ENCODE measurements at places on chromosomes 2 and 18.

GRCh38 chr2:7102826-7103225, 185.6 kb downstream of the RNF144A start:
- DNase-seq, result no peak

DNA sequence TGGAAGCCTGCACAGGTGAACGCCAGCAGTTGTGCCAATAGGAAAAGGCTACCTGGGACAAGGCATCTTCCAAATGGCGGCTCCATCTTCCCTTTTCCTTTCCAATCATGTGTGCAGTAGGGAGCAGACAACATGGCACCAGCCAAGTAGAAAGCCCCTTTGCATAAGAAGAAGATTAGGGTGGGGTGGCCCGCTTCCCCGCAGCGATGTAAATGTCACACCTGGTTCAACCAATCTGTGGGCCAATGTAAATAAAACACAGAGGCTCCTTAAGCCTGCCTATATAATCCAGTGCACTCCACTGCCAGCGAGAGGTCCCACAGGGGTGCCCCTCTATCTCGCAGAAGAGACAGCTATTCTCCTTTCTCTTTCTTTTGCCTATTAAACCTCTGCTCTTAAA, 468.4 kb upstream of the CRIM1 start:
- DNase-seq, result no peak

DNA sequence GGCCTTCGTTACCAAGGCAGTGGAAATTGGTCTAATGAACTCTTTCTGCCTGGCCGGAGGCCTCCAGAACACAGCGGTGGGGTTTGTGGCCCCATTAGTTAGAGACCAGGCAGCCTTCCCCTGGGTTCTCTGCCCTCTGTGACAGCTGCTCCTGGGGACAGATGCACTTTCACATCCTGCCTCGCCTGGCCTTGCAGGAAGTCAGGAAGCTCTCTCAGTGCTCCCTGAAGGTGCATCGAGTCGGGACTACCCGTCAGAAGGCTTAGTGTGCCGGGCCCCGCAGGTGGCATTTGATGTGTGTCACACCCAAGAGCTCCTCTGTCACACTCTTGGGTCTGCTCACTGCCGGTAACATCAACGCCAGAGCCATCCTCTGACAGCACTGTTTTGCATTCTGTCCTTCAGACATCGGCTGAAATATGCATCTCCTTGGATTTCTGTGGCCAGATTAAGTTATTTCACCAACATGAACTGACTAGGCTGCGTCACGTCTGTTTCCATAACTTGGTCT, 158.3 kb downstream of the LDLRAD4 start:
- DNase-seq, result no peak

- no peak for DNase-seq
Observed at GRCh38 chr18:59041819-59042815, 97.6 kb upstream of the SEC11C start.

GRCh38 chr18:63878343-63878742, 9.2 kb upstream of the SERPINB2 start:
- peak; percentile 65 for DNase-seq

DNA sequence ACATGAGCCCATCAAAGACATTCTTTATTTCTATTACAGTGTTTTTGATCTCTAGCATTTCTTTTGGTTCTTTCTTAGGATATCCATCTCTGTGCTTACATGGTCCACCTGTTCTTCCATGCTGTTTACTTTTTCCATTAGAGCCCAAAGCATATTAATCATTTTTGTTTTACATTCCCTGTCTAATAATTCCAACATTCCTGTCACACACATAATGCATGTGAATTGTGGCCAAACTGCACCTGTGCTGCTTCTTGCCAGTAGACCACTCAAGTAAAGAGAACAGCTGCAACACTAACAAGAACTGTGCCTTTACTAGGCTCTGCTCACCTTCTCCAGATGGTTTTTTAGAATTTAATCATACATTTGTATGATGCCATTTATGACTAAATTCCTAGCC, 103.0 kb downstream of the PTH2R start:
- DNase-seq, result no peak

GRCh38 chr2:61357681-61358080, 113.2 kb downstream of the USP34 start:
- DNase-seq, result no peak

DNA sequence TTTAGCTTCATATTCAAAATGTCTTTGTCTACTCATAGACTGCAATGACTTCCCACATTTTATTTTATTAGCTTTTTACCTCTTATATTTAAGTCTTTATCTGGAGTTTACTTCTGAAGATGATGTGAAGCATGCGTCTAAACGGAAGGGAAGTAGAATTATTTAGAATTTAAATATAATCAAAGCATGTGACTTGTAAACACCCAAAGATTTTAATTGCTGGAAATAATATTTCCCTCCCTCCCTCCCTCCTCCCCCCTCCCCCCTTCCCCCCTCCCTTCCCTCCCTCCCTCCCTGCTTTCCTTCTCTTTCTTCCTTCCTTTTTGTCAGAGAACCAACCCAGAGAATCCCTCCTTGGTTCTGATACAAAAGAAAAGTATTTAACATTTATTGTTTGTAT, 2.1 kb upstream of the LANCL1 start:
- no peak for DNase-seq

GRCh38 chr2:168853471-168853870, 36.8 kb downstream of the SPC25 start:
- peak; percentile 56 for DNase-seq

- DNase-seq, result no peak
Observed at GRCh38 chr2:60780721-60781120, 24.7 kb downstream of the PAPOLG start.

DNA sequence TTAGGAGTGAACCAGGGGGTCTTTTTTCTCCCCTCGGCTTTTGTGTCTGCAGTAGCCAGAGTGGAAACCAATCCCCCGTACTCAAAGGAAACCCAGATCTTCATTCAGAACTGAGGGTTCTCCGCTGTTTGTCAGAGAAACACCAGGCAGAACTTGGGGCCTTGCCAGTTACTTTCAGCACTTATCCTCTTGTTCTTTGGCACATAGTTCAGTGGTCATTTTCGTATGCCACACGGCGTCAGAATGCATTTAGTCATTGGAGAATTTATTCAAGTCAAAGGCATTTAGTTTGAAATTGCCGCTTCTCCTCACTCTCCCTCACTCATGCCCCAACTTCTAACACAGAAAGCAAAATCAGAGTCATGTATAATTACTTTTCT, 102.9 kb downstream of the CABLES1 start:
- DNase-seq, result no peak

DNA sequence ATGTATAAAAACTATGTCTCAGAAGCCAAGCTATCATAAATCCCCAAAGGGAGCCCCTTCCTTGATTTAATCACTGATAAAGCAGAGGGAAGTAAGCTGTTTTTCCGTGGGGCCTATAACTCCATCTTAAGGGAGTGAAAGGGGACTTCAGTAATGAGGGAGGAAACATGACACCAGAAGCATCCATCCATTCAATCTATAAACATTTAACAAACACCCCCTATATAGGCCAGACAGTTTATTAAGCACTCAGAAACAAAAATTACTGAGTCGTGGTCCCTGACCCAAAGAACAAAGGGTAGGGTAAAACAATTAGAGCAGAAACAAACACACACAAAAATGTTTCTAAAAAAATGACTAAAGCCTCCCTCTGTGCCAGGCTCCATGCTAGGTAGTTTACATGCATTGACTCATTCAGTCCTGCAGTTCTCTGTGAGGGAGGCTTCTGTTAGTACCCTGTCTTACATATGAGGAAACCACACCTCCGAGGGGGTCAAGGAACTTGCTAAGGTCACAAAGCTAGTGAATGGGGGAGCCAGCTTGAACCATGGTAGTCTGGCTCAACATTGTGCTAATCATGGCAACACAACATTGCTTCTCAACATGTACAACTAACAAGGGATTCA, 472.1 kb downstream of the CDH2 start:
- DNase-seq, result no peak

- no peak for DNase-seq
Observed at GRCh38 chr2:170313347-170313991, 135.5 kb downstream of the MYO3B start.

DNA sequence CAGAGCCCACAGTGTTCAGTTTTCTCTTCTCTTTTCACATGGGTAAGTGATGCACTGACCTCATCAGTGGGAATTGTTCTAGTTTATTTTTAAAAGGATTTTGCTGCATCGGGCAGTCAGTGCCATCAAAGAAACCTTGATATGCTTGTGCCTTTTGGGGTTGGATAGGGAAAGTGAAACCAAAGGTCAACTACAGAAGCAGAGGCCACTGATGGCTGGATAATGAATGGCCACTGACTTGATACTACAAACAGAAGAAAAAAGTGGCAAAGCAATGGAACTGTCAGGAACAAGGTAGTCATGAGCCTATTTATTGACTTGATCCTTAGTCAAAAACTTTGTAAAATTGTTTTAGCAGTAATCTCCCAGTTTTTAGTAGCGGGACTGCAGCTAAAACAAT, 636.3 kb upstream of the ZEB2 start:
- DNase-seq, result no peak

DNA sequence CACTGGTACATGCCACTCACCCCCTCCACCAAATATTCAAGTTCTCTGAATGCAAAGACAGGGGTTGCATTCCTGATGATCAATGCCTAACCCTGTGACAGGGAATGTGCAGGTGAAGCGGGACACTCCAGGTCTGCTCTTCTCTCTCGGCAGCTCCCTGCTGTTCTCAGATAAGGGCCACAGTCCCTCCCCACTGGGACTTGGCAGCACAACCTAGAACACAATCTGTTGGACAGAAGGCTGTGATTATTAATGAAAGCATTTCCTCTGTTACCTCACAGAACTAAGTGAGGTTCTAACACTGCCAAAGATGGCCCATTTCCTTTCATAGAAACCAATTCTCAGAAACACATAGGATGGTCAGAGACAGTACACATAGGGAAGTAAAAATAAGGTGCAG, 42.7 kb downstream of the VSNL1 start:
- no peak for DNase-seq

DNA sequence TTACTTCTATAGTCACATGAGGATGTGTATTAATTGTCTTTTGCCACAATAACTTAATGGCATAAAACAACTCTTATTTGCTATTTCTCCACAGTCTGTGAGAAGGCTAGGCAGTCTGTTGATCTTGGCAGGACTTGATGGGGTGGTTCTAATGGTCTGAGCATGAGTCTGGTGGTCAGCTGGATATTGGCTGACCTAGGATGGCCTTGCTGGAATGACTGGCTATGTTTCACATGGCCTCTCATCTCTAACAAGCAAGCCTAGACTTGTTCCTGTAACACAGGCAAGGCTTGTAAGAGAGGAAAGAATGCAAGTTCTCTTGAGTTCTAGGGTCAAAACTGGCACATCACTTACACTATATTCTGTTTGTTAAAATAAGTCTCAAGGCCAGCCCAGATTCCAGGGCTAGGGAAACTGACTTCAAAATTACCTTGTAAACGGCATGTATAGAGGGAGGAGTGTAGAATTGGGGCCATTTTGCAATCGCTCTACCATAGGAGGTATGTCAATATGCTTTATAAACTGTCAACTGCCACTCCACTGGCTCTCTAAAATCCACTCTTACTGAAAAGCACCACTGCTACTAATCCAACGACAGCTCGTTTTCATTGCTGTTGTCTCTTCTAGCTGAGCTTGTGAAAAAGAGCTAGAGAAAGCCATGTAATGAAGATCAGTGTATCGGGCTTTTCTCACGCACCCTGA, 325.0 kb upstream of the PKDCC start:
- peak; percentile 46 for DNase-seq

GRCh38 chr2:156526950-156527636, 90.9 kb downstream of the GPD2 start:
- DNase-seq, result no peak

DNA sequence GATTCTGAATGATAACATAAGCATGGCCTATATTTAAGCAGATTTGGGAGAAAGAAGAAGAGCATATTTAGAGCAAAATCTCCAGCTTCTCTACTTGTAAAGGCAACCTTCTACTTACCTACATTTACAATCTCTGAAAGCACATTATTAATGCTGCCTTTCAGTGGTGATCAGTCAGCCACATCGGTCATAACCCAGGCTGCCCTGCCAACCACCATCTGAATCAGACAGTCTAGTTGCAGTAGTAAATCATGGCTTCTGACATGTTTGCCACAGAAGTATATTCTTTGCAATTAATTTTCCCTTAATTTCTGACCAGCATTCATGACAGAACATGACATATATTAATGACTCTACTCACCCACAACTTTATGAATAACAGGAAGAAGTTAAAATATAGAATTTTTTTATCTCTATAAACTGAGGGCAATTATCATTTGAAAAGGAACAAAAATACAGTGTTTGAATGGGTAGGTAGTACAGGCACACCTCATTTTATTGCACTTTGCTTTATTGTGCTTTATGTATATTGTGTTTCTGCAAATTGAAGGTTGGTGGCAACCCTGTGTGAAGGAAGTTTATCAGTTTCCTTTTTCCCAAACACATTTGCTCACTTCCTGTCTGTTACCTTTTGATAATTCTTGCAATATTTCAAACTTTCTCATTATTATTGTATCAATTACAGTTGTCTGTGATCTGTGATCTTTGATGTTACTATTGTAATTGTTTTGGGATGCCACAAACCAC, 531.6 kb upstream of the CHAC2 start:
- DNase-seq, result peak; percentile 8

GRCh38 chr2:107556038-107556627, 270.6 kb upstream of the RGPD4 start:
- DNase-seq, result no peak

GRCh38 chr2:1979138-1979537, 234.8 kb upstream of the PXDN start:
- no peak for DNase-seq

- DNase-seq, result no peak
Observed at GRCh38 chr2:240518981-240519380, 38.8 kb downstream of the ANKMY1 start.

GRCh38 chr2:71554028-71554705, 100.8 kb downstream of the DYSF start:
- no peak for DNase-seq

- DNase-seq, result peak; percentile 85
Observed at GRCh38 chr2:180122874-180123273, 115.8 kb upstream of the CWC22 start.

DNA sequence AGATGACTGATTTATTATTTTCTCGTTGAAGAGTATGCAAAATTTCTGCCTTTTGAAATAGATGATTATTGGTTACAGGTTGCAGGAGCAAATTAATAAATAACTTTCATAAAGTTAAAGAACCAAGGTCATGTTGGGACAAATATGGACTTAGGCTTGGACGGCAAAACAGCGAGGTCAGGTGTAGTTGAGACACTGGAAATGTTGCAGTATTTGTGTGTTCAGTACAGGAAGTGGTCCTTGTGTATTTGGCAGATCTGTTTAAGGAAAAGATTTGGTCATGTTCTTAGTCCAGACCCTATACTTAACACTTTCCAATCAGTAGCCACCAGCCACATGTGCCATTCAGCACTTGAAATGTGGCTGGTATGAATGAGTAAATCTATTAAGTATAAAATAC, 486.5 kb downstream of the TDRD15 start:
- DNase-seq, result no peak

- no peak for DNase-seq
Observed at GRCh38 chr18:600107-600506, 3.3 kb downstream of the CLUL1 start.

All from foreskin keratinocyte (primary cell).